ENCODE measurements at places on chromosomes 5 and 9.
A peak's percentile ranks its signal among the peaks of the same experiment; 100 is the strongest.

- DNase-seq: no peak
Measured at GRCh38 chr5:101782352-101783103, 513.6 kb downstream of the SLCO4C1 start.

- DNase-seq: no peak
Measured at GRCh38 chr5:143199843-143200242, 203.6 kb downstream of the NR3C1 start.

- no peak for DNase-seq
Measured at GRCh38 chr5:16776611-16777251, 159.4 kb downstream of the MYO10 start.

GRCh38 chr5:67960939-67961338 lies 254.6 kb upstream of the PIK3R1 start:
- DNase-seq: no peak

DNA sequence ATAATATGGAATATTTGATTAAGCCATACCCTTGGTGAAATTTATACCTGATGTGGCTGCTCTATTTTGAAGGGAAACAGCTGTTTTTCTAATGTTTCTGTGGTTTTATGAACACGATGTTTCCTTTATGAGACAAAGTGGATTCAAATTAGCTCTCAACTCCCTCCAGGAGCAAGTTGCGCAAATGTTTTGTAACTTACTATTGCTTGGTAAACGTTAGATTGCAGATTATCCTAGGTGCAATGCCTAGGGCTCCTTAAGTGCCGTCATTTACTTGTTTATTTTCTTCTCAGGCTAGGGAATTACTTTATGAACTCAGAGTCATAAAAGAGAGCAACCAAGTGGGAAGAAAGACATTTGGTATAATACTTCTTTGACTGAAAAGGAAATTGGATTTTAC lies 763.1 kb downstream of the TAF11L14 start:
- no peak for DNase-seq

- DNase-seq: no peak
Measured at GRCh38 chr9:114718801-114719221, 36.8 kb upstream of the TEX48 start.

- no peak for DNase-seq
Measured at GRCh38 chr5:56525113-56525512, 290.2 kb upstream of the MAP3K1 start.

DNA sequence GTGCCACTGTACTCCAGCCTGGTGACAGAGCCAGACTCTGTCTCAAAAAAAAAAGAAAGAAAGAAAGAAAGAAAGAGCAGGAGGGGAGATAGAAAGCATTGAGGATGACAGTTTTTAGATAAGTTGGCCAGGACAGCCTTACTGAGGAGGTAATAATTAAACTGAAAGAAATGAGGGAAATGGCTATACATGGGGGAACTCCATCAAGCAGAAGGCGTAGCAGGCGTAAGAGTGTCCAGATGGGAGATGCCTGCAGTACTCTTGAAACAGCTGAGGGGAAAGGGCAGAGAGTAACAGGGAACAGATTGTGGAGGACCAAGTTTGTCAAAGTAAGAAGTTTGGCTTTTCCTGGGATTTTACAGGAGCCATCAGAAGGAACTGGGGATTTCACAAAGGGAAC lies 57.5 kb downstream of the HMGCS1 start:
- no peak for DNase-seq

DNA sequence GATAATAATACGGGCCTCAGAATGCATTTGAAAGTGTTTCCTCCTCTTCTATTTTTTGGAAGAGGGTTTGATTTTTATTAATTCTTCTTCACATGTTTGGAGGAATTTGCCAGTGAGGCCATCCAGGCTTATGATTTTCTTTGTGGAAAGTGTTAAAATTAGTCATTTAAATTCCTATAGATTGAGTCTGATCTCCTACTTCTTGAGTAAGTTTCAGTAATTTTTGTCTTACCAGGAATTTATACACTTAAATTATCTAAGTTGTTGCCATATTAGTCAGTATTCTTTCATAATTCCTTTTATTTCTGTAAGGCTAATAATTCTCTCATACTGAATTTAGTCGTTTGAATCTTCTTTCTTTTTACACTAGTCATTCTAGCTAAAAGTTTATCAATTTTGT lies 25.2 kb upstream of the HAPLN1 start:
- no peak for DNase-seq

- peak; percentile 71 for DNase-seq
Measured at GRCh38 chr5:38208782-38209378, 49.5 kb upstream of the EGFLAM start.

DNA sequence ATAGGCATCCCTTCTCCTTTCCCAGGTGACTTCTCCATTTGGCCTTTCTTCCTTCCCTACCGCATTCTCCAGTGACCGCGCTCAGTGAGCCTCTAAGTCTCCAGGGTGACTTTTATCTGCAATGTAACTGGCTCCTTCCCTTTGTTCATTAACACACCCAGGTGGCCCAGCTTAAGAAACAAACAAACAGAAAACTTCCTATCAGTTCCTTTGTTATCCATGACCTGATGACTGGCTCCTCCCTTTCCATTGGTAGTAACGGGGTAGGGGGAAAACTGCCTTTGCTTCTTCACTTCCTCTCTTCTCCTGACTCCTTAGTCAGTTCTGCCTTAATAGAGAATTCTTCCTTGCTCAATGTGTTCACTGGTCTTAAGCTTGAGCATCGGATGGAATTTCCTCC lies 7.0 kb upstream of the SH3GL2 start:
- no peak for DNase-seq

Measured in fibroblast of villous mesenchyme (primary cell).